ENCODE measurements at places on chromosomes 3 and 15. TPM values are rescaled to one million over a fixed set of nuclear protein-coding genes. Genes with fewer than 3 reads are reported as not detected.

PFN2 gene
- total RNA-seq = 137 TPM

DNA sequence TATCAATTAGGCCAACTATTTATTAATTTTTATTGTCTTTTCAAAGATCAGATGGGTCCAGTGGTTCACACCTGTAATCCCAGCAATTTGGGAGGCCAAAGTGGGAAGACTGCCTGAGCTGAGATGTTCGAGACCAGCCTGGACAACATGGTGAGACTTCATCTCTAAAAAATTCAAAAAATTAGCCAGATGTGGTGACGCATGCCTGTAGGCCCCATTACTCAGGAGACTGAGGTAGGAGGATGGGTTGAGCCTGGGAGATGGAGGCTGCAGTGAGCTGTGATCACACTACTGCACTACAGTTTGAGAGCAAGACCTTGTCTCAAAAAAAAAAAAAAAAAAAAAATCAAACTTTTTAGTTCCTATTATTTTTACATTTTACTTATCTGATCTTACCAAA, 8.2 kb downstream of the AP3S2 start:
- no peak for DNase-seq

DNA sequence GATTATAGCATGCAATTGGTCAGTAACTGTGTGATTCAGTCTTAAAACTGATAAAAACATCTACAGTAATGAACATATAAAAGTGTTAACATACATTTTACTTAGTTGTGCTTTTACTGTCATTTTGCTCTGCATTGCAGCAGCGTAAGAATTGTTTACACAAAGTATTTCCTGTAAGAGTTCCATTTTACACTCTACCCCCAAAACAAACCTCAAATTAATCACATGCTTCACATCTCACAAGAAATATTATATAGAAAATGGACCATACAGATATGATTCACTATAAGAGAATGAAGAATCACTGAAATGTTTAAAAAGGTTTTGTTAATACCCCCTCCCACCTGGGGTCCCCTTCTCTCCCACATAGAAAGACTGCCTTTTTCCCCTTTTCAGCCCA, 225.9 kb upstream of the LRRN1 start:
- DNase-seq = no peak

DNA sequence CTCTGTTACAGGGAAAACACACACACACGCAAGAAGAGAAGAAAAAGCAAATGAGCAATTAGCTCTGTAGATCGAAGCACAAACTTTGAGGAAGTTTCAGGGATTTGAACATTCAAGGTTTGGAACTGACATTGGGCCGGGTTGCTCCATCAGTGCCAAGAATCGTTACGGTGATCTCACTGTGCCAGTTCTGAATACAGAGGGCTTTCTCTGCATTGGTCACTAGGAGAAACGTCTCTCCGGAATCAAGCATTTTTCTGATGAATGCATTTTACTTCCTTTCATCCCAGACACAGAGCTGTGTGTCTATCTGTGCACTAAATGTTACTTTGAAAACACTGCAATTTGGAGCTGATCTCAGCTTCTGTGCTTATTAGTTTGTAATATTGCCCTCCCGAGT, 11.2 kb downstream of the HRH1 start:
- no peak for DNase-seq

DNA sequence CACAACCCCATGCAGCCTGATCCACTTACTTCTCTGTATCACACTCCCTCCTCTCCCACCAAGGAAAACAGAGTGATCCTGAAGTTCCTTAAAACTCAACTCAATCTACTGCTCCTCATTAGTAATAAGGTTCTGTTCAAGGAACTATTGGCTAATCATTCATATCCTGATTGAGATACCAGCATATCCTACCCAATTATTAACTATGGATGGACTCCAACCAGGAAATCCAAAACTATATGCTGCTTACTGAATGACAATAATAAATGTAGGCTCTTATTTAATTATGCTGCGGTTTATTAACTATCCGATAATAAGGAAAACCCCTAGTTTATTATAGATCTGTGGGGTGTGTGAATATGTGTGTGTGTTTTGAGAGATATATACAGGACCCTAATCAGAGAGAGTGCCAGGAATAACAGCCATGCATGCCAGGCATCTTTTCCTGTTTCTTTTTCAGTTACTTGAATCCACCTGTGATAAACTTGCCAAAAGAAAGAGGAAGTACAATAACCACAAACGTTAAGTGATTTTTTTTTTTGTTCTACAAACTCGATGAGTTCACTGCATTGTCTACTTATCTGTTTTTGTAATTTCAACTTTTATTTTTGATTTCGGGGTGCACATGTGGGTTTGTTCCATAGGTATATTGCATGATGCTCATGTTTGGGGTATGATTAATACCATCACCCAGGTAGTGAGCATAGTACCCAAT, 1031.7 kb upstream of the CFAP20DC start:
- no peak for DNase-seq
